CD14-positive monocyte (primary cell): ENCODE measurements at places on chromosomes 13 and 19.

- DNase-seq, result no peak
These were observed at the start of gene SYT5 for GRCh38 chr19:55179606-55180484. TSS of gene SYT5 (minus strand) at chr19:55180289. CDS start at chr19:55179041, 1,248 bp downstream.

DNA sequence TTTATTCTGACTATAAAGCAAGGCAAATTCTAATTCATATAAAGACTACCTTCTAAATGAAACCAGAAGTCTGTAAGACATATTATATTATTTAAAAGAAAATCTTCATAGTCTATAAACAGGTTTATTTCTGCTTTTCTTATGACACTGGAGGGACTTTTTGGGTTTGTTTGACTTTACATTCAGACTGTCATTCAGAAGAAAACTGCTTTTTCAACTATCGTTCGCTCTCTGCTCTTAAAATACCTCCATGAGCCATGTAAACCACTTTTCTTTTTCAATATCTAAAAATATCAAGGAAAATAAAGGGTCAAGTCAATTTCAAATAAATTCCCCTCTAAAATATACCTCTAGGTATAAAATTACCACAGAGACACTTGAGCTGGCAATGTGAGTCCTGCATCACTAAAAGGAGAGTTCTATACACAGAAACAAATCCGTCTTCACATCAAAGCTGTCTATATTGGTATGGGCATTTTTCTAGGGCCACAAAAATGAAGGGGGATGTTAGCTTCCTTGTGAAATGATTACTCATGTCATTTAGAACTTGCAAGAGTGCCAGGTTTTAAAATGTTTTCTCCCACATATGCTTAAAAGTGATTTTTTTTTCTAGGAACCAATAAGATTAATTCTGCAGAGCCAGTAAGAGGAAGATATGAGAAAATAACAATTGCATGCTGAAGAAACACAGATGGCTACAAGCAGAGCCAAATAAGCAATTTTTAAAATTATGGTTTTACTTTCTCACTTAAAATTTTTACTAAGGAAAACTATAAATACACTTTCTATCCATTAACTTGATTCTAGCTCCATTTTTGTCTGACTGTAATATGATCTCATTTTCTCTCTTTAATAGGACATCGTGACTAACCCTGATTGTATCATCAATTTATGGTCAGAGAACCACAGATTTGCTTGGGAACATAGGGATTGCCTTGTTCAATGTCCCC lies 181.8 kb downstream of the TBC1D4 start:
- no peak for DNase-seq

DNA sequence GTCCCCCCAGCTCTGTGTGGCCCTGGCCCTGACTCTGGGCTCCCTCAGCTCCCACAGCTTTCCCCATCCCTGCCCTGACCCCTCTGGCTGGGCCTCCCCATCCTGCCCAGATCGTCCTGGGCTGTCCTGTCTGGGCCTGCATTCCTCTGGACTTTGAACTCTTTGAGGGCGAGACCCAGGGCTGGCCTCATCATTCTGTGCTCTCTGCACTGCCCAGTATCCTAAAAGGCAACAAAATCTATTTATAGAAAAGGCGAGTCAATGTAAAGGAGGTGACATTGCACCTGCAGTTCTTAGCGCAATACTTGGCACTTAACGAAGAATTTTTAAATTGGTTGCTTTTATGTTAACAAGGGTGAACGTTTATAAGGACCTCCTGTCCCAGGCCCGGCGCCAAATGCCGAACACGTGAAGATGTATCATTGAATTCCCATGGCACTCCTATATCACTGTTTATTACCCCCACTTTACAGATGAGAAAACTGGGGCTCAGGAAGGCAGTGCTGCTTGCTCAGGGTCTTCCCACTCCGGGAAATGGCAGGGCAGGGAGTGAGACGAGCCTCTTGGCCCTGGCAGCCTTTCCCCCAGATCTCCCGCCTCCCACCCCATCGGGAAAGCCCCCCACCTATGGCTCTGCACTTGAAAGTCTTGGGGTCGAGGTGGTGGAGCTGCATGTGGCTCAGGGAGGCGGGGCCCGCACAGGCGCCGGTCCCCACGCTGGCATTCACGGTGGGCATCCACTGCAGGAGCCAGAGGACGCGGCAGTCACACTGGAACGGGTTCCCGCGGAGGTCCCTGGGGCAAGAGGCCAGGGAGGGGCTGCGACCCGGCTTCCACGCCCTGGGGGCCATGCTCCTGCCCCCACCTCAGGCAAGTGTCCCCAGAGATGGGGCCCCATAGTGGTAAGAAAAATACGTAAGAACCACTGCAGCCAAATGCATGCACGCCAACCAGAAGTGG lies 3.8 kb downstream of the LGI4 start:
- no peak for DNase-seq

DNA sequence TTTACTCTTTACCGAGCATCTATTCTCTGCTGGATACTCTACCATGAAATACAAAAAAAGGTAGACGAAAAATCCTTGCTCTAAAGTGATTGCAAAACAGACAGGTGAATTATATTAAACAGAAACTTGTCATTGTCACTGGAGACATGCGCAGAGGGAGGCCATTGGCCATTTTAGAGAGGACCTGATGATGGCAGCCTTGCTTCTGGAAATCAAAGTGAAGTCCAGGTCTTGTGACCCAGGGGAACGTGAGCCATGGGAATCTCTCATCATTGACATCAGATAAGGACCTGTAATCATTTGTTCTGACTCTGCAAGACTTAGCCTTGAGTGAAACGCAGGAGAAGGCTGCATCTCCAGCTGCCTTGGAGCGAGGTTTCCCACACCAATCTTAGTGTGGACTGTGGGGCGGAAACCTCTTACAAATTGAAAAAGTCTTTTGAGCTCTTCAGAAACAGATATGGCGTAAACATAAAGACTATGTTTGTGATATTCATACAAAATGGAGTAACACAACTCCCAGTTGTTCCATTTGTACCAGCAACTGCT lies 16.8 kb upstream of the SLC46A3 start:
- DNase-seq, result no peak

DNA sequence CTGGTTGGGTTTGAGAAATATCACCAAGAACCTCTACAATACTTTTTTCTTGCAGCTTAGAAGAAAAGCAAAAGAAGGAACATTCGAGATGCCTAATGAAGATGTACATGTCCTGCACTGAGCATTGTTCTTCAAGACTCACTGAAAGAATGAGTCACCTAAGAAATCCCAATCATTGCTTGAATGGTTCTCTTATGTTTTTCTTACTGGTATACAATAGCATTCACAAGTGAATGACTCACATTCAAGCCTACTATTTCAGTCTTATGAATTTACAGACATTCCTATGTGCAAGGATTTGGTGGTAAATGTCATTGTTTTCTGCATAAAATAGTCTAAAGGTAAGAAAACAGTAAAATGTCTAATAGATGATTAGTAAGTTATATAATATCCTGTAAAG lies 594.6 kb downstream of the PCDH9 start:
- DNase-seq, result no peak

DNA sequence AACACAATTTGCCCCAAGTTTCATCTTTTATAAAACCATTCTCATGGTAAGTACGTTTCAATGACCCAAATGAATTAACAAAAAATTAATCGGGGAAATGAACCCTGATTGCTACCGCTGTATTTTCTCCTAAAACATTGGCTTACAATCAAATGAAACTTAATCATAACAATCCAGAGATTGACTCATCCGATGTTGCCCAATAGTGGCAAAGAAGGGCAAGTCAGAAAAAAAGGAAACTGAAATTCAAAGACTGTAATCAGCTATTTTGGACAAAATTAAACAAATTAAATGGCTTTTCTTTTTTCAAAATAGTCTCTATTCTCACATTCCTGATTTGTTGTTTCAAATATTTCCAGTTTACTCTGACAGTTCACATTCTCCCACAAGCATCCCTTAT lies 3.9 kb upstream of the ACOD1 start:
- peak; percentile 90 for DNase-seq

- no peak for DNase-seq
These were observed 3.6 kb downstream of the SIGLEC11 start for GRCh38 chr19:49957262-49957915.

GRCh38 chr13:41463838-41464602 lies 6.7 kb downstream of the RGCC start:
- no peak for DNase-seq

- no peak for DNase-seq
These were observed 107.1 kb downstream of the DACH1 start for GRCh38 chr13:71759651-71760511.

GRCh38 chr19:15110418-15110815 lies 3.2 kb downstream of the SYDE1 start:
- no peak for DNase-seq

DNA sequence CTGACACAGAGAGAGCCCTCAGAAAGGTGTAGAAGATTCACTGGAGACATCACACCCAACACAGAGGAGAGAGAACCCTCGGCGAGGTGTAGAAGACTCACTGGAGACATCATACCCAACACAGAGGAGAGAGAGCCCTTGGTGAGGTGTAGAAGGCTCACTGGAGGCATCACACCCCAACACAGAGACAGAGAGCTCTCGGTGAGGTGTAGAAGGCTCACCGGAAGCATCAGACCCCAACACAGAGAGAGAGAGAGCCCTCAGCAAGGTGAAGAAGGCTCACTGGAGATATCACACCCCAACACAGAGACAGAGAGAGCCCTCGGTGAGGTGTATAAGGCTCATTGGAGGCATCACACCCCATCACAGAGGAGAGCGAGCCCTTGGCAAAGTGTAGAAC lies 826.5 kb downstream of the UQCRFS1 start:
- DNase-seq, result no peak

DNA sequence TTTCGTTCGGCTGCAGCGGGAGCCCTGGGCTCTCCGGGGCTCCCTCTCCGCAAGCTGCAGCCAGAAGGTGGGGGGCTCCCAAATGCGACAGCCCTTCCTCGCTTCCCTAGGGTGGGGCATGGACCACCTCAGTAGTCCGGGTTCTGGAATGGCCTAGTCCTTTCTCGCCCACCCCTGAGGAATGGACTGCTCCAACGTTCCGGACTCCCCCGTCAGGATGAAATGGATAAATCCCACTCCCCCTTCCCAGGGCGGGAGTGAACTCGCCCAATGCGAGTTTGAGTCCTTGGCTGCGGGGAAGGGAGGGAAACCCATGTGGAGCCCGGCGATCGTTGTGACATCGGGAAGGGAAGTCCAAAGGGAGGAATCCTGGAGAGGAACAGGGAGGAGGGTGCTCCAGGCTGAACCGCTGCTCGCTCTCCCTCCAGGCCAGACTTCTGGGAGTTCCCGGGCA lies 5.5 kb downstream of the HRC start:
- no peak for DNase-seq

- no peak for DNase-seq
These were observed 66.7 kb upstream of the ZNF536 start for GRCh38 chr19:30305346-30306060.

- no peak for DNase-seq
These were observed 236.5 kb downstream of the FOXO1 start for GRCh38 chr13:40429706-40430545.
